Activated CD4-positive, alpha-beta T cell treated with anti-CD3 and anti-CD28 coated beads, Interleukin-2, Interleukin-4, amounts not matched to agents 100 ng/mL and 50 ng/mL, durations not matched to agents 16 hours and 8 hours (primary cell): ENCODE measurements at places on chromosomes 1 and 21.

- no peak for DNase-seq
Measured at GRCh38 chr1:205584732-205585131, 47.1 kb downstream of the ELK4 start.

DNA sequence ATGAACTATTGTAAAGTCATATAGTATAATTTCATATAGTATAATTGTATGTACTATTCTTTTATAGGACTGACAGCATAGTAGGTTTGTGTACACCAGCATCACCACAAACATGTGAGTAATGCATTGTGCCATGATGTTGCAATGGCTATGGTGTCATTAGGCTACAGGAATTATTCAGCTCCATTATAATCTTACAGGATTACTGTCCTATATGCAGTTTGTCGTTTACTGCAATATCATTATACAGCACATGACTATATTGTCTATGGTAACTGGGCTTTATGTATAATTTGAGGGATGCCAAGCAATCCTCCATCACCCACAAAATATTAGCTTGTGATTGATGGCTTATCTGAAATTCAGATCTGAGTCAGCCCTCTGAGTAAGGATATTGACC, 54.2 kb upstream of the PBX1 start:
- DNase-seq: no peak

DNA sequence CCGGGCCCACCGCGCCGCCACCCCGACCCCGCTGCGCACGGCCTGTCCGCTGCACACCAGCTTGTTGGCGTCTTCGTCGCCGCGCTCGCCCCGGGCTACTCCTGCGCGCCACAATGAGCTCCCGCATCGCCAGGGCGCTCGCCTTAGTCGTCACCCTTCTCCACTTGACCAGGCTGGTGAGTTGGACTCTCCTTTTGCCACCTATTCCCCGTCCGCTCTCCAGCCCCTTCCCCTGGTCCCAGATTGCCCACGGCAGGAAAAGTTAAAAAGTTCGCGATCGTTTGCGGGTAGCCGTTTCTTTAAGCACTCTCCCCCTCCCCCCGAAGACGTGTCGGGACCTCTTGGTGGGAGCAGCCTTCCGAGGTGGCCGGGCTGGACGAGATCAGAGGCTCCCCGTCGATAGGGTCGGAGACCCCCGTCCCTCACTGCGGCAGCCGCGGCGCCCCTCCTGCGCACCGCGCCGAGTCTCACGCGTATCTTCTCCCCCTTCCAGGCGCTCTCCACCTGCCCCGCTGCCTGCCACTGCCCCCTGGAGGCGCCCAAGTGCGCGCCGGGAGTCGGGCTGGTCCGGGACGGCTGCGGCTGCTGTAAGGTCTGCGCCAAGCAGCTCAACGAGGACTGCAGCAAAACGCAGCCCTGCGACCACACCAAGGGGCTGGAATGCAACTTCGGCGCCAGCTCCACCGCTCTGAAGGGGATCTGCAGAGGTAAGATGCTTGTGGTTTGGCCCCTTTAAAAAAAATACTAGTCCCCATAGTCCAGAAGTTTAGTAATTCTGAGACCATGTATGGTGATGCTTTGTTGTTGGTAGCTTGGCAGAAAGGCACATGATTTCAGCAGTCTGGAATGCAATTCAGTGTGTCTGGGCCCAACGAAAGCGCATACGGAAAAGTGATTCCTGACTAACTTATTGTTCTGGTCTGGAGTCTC, 576 bp downstream of the CCN1 start:
- DNase-seq: peak; percentile 50

DNA sequence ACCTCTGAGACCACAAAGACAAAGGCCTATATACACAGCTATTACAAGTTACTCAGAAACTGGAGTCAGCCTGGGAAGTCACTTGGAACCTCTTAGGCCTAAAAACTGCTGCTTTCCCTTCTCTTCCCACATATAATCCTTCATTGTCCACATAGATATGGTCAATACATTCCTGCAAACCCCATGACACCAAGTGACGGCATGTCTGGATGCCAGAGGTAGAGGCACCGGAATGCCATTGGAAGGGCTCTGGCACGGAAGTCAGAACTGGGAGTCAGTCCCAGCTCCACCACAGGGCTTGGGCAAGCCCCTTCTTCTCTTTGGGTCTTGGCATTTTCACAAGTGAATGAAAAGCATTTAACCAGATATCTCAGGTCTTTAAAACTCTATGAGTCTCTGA, 204.7 kb downstream of the MATN1 start:
- DNase-seq: no peak

GRCh38 chr1:79448426-79448825, 441.9 kb upstream of the ADGRL4 start:
- no peak for DNase-seq

GRCh38 chr21:31043471-31043870, 5.2 kb upstream of the KRTAP19-8 start:
- no peak for DNase-seq

GRCh38 chr1:154176337-154176736, 15.6 kb downstream of the TPM3 start:
- DNase-seq: no peak

GRCh38 chr1:31444725-31445448, 31.9 kb downstream of the SERINC2 start:
- DNase-seq: no peak

- no peak for DNase-seq
Measured at GRCh38 chr1:236137285-236137852, 5.0 kb upstream of the GPR137B start.

- no peak for DNase-seq
Measured at GRCh38 chr1:210731193-210731592, 402.5 kb downstream of the HHAT start.

GRCh38 chr1:77987919-77988318, 9.0 kb upstream of the FUBP1 start:
- no peak for DNase-seq

DNA sequence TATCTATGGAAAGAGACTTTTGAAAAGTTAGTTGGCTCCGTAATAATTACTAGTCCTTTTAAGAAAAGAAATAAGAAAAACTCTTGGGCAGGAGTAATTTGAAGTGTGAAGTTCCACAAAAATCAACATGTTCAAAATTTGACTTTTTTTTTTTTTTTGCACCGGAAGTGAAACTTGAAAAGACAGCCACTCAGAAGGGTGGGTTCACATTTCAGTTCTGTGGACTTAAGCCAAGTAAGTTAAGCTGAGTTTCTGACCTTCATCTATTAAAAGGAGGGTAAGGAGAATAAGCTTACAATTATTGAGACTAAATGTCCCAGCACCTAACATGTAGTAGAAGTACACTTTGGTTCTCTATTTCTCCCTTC, 11.0 kb downstream of the RO60 start:
- DNase-seq: no peak

DNA sequence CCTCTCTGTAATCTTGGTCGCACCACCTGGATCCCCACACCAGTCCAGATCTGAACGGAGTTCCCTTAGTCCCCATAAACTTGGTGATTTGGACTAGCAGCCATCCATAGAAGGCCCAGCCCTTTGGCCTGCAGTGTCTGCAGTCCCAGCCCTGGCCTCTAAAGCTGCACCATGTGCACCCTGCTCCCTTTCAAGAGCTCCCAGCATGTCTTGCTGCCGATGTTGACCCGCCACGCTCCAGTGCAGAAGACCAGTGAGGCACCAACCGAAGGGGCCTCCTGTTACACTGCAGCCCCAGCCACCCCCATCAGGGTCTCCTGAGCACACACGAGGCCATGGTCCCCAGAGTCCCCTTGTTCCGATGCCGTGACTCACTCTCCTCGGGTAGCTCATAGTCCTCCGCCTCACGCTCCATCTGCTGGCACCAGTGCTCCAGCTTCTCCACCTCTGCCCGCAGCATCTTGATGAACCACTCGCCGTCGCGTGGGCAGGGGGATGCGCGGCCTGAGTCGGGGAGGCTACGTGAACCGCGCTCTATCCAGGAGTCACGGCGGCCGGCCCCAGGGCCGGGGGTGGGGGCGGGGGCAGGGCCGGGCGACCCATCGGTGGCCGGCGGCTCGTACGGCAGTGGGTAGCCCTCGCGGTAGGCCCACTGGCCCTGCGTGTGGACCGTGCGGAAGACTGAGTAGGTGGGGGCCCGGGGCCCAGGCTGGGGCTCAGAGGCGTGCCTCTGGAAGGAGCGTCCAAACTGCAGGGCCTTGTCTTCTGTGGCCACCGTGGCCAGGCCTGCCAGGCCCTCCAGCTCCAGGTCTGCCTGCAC, 8.9 kb upstream of the SMIM12 start:
- DNase-seq: no peak

GRCh38 chr1:152959801-152960451, 10.5 kb upstream of the SPRR4 start:
- no peak for DNase-seq

DNA sequence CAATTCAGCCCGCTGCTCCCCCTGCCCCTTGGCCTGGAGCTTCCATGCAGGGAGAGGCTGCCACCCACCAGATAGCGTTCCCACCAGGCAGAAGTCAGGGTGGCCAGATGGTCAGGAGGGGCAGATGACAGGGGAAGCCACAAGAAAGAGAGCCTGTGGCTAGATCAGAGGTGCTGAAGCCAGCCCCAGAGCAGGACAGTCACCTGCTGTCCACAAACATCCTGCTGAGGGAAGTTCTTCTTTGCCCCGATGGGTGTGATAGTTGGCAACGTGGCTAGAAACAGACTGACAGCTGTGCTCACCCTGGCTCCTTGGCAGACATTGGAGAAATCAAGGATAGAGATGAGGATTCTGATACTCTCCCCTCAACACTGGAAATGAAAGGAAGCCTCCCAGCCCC, 27.2 kb upstream of the SRP9 start:
- no peak for DNase-seq

DNA sequence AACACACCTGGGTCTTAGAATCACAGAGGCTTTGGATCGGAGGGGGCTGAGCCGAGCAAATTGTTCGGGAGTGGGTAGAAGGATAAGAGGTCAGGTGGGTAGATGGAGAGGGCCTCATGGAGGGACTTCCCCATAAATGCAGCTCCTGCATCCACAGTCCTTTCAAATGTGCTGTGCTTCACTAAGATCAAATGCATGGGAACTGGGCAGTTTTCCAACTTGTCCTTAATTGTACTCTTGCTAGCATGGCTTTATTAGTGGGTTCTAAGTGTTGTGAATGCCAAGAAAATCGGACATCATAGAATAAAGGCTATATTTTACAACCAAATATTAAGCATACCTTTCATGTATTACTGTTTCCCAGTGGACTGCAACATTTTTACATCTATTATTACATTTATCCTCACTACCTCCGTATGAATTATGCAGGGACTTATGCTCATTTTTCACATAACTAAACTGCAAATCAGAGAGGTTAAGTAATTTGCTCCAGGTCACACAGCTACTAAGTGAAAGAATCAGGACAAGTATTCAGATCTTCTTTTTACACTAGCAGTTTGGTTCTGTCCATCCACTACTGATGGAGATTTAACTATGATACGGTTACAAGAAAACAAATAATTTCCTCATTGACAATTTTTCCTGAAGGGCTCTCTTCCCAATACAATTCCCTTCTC, 174.5 kb upstream of the RUNX1 start:
- DNase-seq: no peak

GRCh38 chr1:60470246-60470645, 396.7 kb upstream of the C1orf87 start:
- DNase-seq: no peak

DNA sequence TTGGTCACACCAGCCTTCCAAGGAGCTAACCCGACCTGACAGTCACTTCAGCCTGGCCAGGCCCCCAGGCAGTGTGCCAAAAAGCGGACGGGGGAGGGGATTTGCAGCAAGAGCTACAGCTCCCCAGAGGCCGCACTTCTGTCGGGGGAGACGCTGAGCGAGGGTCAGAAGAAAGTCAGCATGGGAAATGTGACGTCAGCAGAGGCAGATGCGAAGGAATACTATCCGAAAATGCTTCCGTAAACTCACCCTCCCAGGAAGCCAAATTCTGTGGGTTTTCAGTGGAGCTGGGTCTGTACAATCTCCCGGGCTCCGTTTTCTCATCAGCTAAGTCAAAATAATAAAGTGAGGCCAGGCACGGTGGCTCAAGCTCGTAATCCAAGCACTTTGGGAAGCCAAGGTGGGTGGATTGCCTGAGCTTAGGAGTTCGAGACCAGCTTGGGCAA, 28.5 kb upstream of the ECE1 start:
- no peak for DNase-seq

- no peak for DNase-seq
Measured at GRCh38 chr1:203077956-203078355, 7.9 kb downstream of the MYOG start.

GRCh38 chr1:213761845-213762407, 225.8 kb upstream of the PROX1 start:
- peak; percentile 40 for DNase-seq

- no peak for DNase-seq
Measured at GRCh38 chr1:14259191-14259757, 339.2 kb upstream of the KAZN start.

- no peak for DNase-seq
Measured at GRCh38 chr1:203263496-203263895, 34.0 kb upstream of the CHIT1 start.

GRCh38 chr1:194420706-194421105, 1234.3 kb upstream of the B3GALT2 start:
- no peak for DNase-seq

DNA sequence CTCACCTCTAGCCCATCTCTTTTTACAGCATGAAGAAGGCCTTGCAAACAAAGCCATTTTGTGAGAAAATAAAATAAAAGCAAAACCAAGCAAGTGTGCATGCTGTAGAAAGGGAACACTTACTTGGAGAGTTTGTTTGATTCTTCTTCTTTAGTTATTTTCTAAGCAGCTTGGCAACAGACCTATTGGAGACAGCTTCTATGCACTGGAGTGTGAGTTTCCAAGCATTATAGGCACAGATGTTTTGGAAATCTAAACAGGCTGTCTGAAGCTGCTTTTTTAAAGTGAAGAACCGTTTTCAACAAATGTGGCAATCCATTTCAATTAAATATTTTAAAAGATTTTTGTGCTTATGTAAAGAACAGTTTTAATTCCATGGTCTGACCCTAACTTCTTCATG, 76.6 kb downstream of the NGF start:
- DNase-seq: no peak

DNA sequence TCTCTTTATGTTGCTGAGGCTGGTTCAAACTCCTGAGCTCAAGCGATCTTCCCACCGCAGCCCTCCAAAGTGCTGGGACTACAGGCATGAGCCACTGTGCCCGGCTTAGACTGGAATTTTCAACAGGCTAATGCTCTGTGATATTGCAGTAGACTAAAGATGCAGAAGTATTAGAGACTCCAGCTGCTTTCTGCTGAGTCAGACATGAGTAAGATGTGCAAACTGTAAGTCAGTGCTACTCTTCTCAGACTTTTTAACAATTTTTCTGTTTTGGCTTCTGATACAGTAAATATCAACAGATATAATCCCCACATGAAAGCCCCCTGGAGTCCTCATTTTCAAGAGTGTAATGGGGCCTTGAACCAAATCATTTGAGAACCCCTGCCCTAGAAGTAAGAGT, 29.3 kb upstream of the NLRP3 start:
- no peak for DNase-seq

- DNase-seq: no peak
Measured at GRCh38 chr1:46394108-46394871, at the start of gene FAAH. FAAH (plus strand) TSS chr1:46394317; CDS start chr1:46394349, 32 bp downstream.

- no peak for DNase-seq
Measured at GRCh38 chr1:212109728-212110127, 74.2 kb downstream of the DTL start.

DNA sequence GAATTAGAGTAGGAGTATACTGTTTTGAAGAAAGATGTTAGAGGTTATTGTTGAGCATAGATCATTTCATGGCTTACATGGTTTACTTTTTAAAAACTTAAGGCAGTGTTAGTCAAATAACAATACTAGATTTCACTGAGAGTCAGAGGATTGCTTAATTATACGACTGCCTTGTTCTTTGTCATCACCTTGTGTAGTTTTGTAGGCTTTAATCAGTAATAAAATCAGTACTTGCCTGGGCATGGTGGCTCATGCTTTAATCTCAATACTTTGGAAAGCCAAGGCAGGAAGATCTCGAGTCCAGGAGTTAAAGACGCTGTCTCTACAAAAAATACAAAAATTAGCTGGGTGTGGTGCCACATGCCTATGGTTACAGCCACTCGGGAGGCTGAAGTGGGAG, 41.3 kb upstream of the GPR52 start:
- DNase-seq: no peak
